MM.1S (cell line): ENCODE measurements at places on chromosomes 4 and X.
A peak's percentile ranks its signal among the peaks of the same experiment; 100 is the strongest.

DNA sequence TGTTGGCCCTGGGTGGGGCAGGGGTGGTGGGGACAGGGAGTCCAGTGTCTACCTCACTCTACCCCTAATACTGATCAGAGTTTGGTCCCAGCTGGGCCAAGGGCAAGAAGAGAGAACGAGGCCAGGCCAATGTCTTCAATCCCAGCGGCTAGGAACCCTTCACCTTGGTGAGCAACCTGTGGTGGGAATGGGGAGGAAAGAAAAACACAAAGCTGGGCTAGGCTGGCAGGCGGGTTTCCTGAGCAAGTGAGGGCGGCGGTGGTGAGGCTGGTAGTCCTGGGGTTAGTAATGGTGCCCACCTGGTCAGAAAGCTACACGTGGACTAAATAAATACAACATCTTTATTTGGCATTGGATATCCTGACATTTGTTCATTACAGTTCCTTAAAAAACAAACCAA is 5.6 kb downstream of the PQBP1 start:
- no peak for DNase-seq

DNA sequence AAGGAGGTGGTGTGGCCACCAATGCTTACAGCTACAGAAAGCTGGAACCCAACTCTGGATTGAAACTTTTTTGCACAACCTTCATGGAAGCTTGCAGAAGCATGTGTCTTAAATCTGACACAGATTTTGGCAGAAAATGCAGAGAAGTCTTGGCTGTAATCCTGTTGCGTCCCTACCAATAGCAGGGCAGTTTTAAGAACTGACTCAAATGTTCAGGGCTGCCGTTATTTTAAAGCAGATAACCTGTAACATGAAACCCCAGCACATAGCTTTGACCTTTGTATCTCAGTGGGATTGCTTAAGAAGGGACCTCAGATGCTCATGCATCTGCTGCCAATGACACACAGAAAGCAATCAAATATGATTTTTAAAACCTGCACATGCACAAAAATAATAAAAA is at the start of gene VEGFD:
Gene VEGFD, minus strand, starts transcription at position 110 of the 400 bp plus-strand sequence. CDS start 467 bp downstream, outside the sequence.
- DNase-seq, result no peak

DNA sequence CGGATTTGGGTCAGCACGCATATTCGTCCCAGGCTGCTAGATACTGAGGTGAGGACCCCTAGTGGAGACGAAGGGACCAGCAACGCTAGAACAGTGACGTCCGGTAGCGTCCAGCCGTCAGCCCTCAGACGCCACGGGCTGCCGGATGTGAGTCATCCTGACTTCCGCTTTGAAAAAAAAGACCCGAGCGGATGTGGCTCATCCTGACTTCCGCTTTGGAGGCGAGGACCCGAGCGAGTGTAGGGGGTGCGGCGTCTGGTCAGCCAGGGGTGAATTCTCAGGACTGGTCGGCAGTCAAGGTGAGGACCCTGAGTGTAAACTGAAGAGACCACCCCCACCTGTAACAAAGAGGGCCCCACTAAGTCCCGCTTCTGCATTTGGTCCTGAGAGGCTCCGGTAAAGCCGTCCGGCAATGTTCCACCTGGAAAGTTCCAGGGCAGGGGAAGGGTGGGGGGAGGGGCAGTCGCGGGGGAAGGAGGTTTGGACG is at the start of gene MAGEB2:
Gene MAGEB2, plus strand, starts transcription at position 207 of the 487 bp plus-strand sequence. CDS start 3,018 bp downstream, outside the sequence.
- DNase-seq, result no peak

- peak; percentile 78 for DNase-seq
Measured at GRCh38 chr4:15809058-15809457, 30.9 kb downstream of the CD38 start.

- DNase-seq, result no peak
Measured at GRCh38 chrX:25034889-25035288, 19.1 kb upstream of the ARX start.

DNA sequence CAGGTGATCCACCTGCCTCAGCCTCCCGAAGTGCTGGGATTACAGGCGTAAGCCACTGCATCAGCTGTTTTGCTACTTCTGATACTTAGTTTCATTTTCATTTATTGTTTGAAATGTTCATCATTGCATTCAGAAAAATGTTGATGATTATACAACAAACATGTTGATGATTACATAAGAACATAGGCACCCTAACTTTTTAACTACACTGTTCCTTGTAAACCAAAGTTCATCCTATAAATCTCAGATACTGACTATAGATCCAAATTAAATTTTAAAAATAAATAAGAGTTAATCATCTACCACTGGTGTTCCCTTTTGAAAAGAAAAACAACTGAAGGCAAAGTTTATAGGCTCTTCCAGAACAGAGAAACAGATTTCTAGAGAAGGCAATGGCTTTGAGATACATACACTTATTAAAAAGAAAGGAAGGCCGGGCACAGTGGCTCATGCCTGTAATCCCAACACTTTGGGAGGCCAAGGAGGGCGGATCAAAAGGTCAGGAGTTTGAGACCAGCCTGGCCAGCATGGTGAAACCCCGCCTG is 23.4 kb downstream of the TRIM75 start:
- peak; percentile 44 for DNase-seq

DNA sequence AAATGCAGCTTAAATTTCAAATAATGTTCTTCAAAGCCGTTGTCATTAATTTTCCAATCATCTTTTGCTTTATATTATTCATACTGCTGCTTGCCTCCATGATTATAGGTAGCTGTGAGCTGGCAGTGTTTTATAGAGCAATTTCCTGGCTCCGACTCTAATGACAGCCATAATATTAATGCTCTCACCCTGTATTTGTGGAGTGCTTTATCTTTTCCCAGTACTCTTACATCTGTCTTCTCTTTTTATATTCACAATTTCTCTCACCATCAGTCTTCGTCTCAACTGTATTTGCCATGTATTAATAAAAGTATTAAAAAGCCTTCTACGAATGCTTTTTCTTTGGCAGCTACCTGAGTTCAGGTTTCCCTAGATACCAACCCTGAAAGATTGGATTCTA is 21.0 kb downstream of the ATXN3L start:
- no peak for DNase-seq

- DNase-seq, result no peak
Measured at GRCh38 chr4:174213731-174214100, 69.8 kb downstream of the FBXO8 start.

- DNase-seq, result no peak
Measured at GRCh38 chr4:4539481-4539880, 2.4 kb downstream of the STX18 start.
